ENCODE measurements at places on chromosomes 7 and 10. TPM values are rescaled to one million over a fixed set of nuclear protein-coding genes. Genes with fewer than 3 reads are reported as not detected.

UPK3BL1 gene
- total RNA-seq = 5.4 TPM

NCF1 gene
- not detected for total RNA-seq

OPN4 gene
- not detected for total RNA-seq

SPDYE16 gene
- total RNA-seq = 0.12 TPM

PLA2G12B gene
- total RNA-seq = not detected

CLRN3 gene
- total RNA-seq = not detected

GIMAP1 gene
- not detected for total RNA-seq

FKBP9 gene
- 474 TPM for total RNA-seq

IGFBP1 gene
- total RNA-seq = not detected

TRPV5 gene
- total RNA-seq = not detected

HOXA6 gene
- not detected for total RNA-seq

CFAP46 gene
- 0.38 TPM for total RNA-seq

ADRA2A gene
- total RNA-seq = 2.9 TPM

FAM24B gene
- 3.8 TPM for total RNA-seq

CDH23 gene
- total RNA-seq = 0.08 TPM

ACBD7 gene
- total RNA-seq = 1.1 TPM

MSMB gene
- not detected for total RNA-seq

PRPS1L1 gene
- not detected for total RNA-seq

SFTPA2 gene
- total RNA-seq = not detected

SSC4D gene
- 0.68 TPM for total RNA-seq

PAPOLB gene
- not detected for total RNA-seq

SYT15 gene
- 0.59 TPM for total RNA-seq

Measured in smooth muscle cell of the coronary artery (primary cell).